ENCODE measurements at places on chromosomes 2 and 18.

DNA sequence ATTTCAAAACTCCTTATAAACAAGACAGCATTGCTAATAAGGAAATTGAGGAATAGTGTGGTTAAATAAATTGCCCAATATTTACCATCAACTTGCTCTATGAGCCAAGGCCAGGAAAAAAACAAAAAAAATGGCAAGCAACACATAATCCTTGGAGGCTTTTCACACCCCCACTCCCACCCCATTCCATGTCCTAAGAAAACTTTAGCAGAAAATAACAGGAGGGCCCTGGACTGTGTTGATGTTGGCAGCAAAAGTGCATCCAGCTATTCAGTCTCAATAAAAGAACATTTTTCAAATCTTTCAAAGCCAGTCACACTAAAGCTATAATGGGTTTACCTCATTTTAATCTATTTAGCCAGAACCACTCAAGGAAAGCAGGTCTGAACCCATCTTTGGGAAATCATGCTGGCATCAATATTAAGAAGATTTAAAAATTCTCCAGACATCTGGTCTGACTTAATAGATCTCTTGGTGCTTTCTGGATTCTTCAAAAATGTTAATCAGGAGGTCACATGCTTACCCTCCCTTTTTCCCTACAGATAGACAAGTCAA, 34.6 kb upstream of the STK17B start:
- no peak for DNase-seq

GRCh38 chr2:167817422-167817821, 430.0 kb downstream of the STK39 start:
- no peak for DNase-seq

DNA sequence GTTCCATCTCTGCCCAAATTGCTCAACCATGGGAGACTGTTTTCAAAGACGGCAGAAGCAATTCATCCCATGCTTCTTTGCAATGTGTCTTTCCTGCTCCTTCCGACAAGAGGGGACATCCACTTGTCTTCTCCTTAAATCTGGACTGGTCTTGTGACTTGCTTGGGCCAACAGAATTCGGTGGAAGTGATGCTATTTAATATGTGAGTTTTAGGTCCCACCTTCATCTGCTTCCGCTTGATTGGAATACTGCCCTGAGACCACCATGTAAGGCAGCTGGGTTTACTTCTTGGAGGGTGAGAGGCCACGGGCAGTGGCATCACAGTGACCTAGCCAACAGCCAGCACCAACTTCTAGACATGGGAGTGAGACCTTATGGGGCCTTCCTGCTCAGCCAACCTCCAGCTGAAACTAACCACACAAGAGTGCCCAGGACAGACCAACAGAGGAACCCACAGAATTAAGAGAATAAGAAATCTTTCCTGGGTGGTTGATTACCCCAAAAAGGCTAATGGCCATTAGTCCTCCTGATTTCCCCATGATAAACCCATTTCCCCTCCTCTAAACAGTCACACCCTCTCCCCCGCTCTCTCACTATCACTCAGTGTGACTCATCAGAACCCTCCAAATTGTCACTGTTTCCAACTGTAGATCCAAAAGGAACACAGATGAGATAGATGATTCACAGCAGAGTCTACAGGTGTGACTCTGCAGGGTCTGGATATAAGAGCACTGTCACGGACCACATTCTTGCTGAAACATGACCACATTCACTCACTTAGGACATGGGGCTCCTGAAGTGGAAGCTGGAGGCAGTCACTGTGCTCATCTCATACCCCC, 16.2 kb upstream of the RHOB start:
- DNase-seq = no peak

DNA sequence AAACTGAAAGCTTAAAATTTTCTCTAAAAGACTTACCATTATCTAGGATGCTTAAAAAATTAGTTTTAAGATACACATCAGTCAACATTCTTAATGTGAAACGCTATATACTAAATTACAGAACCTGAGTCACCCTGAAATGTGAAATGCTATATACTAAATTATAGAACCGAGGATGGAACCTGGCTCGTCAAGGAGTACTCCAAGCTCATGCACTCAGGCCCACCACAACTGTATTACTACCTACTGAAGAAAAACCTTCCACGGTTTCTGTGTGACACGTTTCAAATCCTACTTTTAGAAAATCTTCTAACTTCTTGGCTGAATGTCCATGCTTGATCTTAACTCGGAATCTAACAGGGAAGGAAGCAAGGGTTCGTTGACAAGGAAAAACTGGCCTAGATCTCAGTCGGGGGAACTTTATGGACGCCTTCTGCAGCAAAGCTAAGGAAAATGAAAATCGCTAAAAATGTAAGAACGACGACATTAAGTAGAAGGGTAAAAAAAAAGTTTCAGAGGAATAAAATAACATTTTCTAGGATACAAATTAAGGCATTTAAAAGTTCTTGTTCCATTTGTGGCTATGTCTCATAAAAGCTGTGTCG, 1.4 kb downstream of the PRKD3 start:
- no peak for DNase-seq

- no peak for DNase-seq
These were observed 1537.7 kb downstream of the LRP1B start for GRCh38 chr2:140593132-140593531.

GRCh38 chr2:112893752-112894151, 17.2 kb upstream of the IL37 start:
- no peak for DNase-seq

DNA sequence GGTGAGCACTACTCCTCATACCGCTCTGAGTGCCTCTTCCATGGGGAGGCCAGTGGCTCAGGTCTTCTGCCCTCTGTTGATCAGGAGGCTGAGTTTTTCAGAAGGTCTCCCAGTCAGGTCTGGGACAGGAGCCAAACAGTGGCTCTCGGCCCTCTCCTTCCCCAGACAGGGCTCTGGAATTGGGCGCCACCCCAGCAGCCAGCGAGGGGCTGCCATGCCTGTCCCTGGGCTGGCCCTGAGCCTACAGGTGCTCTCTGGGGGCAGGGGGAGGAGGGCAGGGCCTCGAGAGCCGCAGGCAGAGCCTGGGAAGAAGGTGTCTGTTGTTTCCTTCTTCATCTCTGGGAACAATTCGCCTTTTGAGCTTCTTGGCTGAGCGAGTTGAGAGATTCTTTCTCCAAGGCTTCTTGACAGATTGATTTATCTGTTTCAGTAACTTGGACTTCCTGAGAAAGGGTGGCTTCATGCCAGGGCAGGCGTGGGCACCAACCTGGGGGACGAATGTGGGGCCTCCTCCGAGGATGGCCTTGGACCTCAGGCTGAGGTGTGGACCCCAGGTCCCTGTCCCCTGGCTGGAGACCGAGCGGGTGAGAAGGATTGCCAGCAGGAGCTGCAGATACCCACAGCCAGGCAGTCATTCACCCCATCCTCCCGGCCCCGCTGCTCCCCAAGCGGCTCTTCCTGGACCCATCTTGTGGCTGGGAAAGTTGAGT, 64.7 kb upstream of the GLI2 start:
- no peak for DNase-seq

GRCh38 chr2:22842205-22842869, 542.6 kb upstream of the KLHL29 start:
- DNase-seq = no peak

- no peak for DNase-seq
These were observed 249.9 kb downstream of the PLCL1 start for GRCh38 chr2:198054299-198054698.

DNA sequence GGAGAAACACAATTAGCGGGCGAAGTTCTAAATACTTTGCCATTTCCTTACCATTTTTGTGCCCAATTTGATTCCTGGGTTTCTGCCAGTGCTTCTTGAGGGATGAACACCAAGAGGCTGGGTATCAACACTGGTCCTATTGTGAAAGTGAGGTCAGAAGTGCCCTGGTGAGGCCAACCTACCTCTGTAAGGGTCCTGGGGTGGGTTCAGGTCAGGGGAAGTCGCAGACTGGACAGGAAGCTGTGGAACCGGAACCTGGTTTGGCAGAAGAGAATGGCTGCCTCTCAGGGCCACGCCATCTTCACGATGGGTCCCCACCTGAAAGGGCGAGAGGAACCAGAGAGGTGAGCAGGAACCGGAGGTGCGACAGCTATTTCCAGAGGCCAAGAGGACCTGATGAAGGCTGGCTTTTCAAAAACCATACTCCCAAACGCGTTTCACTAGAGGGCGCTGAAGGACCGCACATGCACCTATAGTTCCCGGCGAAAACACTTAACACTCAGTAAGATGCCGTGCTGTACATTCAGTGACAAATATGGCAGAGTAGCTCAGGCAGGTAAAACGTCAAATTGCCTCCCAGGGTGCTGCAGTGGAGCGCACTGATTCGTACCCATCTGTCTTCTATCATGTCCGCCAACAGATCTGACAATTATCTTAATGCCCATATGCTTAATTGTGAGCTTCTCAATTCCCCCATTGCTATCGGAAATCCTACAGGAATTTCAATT, 275.3 kb upstream of the CCDC68 start:
- DNase-seq = peak; percentile 16

- no peak for DNase-seq
These were observed 174.8 kb downstream of the DYM start for GRCh38 chr18:49285627-49286026.

DNA sequence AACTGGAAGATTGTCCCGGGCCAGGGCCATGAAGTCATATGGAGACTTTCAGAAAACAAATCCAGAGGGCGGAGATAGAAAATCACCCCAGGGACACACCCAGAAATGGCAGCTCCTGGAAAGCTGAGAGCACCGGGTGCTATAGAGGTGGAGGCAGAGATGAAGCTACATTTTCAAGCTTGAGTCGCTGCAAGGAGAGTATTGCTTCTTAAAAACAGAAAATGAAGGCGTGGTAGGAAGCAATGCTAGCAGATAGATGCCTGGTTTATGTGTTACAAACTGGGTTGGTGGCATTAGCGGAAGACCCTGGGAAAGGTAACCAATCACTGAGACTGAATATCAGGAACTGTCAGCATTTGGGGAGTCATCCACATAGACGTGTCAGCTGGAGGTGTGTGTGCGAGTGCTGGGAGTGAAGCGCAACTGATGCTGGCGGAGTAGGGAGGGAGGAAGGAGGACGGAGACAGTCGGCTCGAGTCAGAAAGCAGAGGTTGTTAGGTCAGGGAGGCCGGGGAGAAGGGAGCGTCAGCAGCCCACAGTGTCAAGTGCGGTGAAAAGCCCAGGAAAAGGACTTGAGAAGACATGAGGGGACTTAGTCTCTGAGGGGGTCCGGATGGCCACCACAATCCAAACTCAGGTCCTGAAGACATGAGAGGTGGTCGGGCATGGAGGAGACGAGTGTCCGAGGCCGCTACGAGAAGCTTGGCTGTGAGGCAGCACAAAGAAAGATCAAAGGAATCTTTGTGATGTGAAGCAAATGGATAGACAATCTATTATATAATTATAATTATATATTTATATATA, 45.4 kb downstream of the C18orf63 start:
- no peak for DNase-seq

DNA sequence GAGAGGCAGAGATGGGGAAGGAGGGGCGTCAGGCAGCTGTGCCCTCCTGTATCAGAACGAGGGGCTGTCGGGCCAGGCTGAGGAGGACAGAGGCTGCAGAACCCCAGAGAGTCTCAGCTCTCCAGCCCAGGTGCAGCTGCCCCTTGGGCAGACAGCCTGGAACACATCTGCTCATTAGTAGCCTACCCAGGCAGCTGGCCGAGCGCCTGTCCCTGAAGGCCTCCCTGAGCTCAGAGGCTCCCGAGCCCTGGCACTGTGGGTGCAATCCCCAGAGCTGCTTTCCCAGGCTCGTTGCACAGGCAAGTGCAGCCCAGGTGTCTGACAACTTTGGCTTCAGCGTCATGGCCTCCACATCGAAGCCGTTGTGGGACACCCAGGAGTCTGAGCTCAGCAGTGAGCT, 13.1 kb upstream of the TMEM185B start:
- no peak for DNase-seq

- no peak for DNase-seq
These were observed 94.8 kb downstream of the GFPT1 start for GRCh38 chr2:69292256-69292655.

GRCh38 chr2:151851761-151852160, 23.5 kb upstream of the ARL5A start:
- DNase-seq = no peak

DNA sequence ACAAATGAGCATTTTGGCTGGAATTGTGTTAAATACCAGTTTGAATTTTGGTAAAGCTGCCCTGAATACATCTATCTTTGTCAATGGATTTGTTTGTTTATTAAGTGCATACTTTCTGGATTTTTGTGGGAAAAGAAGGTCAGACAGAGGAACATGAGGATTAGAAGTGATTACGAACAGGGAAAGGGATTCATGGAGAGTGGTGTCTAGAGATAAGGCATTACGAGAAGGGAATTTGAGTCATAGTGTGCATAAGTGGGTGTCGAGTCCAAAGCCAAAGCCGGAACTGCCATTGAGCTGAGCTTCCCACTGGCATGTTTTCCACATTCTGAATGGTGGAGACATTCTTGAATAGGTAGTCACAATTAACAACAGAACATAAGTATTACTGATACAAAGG, 68.9 kb upstream of the EFEMP1 start:
- DNase-seq = no peak

DNA sequence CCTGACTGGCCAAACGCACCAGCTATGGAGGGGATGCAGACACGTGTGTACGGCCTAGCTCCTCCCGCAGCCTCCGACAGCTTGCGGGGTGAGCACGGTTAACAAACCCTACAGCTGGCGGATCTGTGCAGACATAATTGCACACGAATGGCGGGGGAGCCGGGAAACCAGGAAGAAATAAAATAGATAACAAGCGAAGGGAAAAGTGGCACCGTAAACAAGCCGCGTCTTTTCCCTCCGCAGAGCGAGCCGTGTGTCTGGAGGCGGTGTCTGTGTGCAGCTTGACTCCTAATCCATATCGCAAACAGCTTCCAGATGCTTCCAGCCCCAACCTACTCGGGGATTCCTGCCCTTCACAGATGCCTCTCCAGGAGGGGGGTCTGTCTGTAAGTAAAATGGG, 853.1 kb upstream of the SALL3 start:
- no peak for DNase-seq

- DNase-seq = no peak
These were observed 17.4 kb downstream of the XDH start for GRCh38 chr2:31397094-31397493.

DNA sequence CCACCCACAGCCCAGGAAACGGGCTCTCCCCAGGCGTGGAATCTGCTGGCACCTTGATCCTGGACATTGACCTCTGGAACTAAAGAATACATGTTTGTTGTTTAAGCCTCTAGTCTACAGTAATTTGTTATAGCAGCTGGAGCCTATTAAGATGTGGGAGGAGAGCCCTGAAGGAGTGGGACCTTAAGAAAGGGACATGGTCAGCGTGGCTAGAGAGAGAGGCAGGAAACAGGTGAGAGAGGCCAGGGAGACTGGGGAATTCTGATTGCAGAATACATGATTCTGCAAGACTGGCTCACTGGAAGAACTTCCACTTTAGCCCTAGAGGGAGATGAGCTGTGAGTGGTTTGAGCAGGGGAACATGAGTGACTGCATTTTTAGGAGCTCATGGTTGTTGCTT, 83.2 kb downstream of the CD8B2 start:
- no peak for DNase-seq

DNA sequence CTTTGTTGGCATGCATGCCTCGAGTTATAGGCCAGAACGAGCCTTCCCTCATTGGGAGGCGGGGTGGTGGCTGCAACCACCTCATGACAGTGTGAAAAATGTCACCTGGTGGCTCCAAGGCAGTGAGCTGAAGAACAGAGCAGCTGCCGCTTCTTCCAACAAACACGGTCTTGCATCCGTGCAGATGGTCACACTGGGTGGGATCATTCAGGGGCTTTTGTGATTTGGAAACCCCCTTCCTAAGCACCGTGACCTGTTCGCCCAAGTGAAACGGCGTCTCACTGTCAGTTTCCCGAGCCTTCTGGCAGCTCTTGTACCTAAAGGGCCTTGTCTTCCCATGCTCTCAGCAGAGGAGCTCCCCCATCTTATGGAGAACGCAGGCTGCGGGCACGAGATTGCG, 159.7 kb downstream of the NAPG start:
- DNase-seq = no peak

- no peak for DNase-seq
These were observed 59.1 kb downstream of the MAP3K20 start for GRCh38 chr2:173134703-173135102.
